ENCODE measurements at places on chromosomes 2 and 18.

DNA sequence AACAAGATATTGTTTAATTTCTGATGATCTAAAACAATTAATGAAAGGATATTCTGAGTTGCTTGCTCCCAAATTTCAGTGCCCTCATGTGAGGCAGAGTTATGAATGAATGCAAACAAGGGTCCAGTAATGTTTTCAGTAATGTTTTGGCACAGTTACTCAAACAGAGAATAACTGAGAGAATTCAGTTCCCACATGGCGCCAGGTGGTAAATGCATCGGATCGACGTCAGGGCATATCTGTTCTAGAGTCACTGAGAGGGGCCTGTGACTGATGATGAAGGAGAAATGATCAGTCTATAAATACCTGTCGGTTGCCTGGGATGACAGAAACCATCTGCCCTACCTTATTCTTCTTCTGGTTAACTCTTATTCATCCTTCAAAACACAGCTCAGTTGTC lies 81.4 kb downstream of the KCNS3 start:
- no peak for DNase-seq

DNA sequence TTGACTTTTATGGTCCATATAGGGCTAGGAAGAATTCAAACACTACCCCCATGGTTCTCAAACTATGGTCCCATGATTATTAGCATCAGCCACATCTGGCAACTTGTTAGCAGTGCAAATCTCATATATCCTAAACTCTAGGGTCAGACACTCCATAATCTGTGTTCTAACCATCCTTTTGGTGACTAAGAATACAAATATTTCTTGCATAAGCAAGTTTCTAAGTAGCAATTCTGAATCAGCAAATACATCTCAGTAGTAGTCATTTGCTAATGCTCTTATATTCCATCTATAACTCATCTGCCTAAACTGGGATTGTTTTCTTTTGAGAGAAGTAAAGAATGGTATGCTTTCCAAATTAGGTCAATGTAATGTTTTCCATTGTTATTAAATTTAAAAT lies 447.3 kb downstream of the TMX3 start:
- DNase-seq, result no peak

GRCh38 chr18:34820360-34821065 lies 110.4 kb downstream of the DTNA start:
- no peak for DNase-seq

- no peak for DNase-seq
Observed at GRCh38 chr2:220855296-220855695, 716.8 kb downstream of the EPHA4 start.

GRCh38 chr18:37393945-37394609 lies 171.5 kb downstream of the CELF4 start:
- peak; percentile 13 for DNase-seq

GRCh38 chr2:235493775-235494715 lies at the start of gene AGAP1:
Gene AGAP1 (plus strand): TSS chr2:235494043.
- peak; percentile 51 for DNase-seq

DNA sequence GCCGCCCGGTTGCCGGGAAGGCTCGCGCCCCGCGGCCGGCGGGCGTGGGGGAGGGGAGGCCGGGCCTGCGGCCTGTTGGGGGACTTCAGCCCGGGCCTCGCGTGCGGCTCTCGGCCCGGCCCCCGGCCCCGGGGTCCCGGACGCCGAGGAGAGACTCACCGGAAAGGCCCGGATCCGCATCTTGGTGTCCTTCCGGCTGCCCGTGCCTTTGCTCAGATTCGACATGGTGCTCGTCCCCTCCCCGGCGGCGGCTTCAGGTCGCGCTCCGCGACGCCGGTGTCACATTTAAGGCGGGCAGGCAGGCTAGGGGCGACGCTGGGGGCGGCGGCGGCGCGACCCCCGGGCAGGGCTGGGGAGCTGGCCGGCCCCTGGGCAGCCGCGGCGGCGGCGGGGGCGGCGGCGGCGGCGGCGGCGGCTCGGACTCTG lies 365 bp downstream of the CUL3 start:
- DNase-seq, result no peak

DNA sequence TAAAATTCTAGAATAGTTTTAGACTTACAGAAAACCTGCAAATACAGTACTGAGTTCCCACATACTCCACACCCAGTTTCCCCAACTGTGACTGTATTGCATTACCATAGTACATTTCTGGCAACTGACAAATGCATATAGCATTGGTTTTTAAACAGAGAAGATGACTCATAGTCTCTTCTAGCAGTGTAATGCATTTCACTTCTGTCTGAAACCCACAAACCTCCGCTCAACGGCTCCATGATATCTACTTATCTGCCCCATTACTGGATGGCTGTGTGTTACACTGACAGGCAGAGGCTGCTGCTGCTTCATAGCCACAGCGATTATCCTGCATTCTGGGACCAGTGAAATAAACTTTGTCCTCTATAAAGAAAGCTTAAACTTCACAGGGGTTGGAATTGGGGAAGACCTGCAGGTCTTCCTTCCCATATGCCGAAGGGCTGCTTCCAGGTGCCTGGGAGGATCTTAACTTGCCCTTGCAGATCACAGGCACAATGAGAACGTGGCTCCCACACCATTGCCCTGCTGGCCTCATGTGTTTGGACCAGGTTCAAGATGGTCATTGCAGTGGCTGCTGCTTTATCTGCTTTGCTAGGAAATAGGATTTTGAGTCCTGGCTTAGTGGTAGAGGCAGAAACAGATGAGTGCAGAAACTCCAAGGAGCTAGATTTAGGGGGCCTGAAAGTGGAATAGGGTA lies 742.6 kb upstream of the HS6ST1 start:
- no peak for DNase-seq

DNA sequence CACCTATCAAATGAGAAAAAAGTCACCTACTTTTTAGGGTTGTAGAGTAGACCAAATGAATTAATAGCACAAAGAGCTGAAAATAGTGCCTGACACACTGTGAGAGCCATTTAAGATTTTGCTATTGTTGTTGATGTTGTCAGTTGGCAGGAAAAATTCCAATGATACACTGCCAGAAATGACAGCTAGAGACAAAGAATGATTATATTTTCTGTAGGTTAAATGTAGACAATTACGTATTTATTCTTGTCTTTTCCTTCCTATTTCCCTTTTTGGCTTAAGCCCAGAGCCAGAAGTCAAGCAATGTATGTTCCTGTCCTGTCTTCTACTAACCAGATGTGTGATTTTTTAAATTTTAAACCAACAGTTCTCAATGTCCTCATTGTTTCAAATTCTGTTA lies 17.2 kb downstream of the NRXN1 start:
- DNase-seq, result no peak

GRCh38 chr2:65134158-65134557 lies 4.3 kb upstream of the RAB1A start:
- DNase-seq, result no peak

DNA sequence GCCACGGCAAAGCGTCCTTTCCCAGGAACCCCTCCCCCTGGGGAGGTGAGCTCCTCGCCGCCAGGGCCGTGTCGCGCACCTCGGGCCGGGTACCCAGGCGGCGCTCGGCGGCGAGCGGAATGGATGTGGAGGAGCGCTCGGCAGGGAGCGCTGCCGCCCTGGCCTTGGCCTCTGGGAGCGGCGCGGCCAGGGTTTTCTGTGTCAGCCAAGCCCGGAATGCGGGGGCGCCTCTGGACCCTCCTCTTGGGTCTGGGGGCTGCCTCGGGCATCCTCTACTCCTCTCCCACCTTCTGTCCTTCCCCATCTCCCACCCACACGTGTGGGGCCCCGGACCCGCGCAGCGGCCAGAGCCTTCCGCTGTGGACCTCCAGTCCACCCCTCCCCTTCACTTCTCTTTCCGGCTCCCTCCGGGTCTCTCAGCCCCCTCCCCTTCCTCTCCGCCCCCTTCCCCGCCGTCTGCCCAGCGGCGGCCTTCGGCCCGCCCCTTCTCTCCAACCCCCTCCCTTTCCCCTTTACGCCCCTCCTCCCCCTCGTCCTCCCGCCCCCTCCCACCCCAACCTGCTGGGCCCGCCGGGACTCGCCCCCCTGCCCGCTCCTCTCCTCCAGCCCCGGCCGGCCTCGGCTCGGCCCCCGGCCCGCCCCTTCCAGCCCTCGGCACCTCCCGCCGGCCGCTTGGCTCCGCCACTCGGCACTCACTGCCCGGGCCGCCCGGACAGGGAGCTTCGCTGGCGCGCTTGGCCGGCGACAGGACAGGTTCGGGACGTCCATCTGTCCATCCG lies at the start of gene MERTK:
TSS of gene MERTK (plus strand) at position 684 of the 779 bp plus-strand sequence. CDS start 129 bp downstream, outside the sequence.
- DNase-seq, result peak; percentile 72

- no peak for DNase-seq
Observed at GRCh38 chr2:212327171-212327809, 211.3 kb downstream of the ERBB4 start.

DNA sequence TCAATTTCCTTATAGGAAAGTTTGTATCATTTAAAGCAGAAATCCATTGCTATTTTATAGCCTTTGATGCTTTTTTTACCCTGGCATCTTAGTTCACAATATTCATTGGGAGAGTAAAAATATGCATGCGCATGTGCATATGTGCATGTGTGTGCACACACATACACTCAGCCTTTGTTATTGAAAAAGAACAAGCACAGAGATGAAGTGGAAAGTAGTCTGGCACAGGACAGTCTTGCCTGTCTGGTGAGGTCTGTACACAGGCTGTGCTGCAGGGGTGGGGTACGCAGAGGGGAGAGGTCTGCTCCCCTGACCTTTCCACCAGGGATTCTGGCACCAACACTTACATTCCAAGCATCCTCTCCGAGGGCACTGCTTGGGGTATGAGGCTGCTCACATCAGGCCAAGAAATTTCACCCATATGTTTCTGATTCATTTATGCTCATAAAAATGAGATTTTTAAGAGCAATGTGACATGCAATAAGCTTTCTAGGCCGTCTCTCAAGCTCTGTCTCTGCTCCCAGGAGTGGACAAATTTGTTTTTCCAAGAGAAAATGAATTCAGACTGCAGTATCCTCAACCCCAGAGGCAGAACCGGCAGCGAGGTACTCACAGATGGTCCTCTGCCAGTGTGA lies 237.2 kb downstream of the INSIG2 start:
- DNase-seq, result no peak

- no peak for DNase-seq
Observed at GRCh38 chr2:157858846-157859245, 17.3 kb downstream of the ACVR1 start.

DNA sequence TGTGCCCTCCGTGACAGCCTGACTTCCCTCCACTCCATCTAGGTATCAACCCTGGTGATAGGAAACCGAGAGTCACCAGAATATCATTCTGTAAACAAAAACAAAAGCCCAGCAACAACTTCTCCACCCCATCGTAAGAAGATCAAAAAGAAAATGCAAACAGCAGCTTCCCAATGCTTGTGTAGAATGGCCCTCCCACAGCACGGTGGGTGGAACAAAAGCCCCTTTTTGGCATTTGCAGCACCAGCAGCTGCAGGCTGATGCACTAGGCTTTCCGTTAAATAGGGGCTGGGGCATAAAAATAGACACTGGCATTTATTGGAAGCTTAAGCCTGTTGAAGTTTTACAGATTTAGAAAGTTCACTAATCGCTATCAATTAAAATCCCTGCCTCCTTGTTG lies 513.0 kb downstream of the GALR1 start:
- no peak for DNase-seq

- DNase-seq, result no peak
Observed at GRCh38 chr2:219428469-219428868, 6.2 kb upstream of the SPEG start.

GRCh38 chr18:11500153-11501122 lies 109.0 kb upstream of the SLC35G4 start:
- no peak for DNase-seq

DNA sequence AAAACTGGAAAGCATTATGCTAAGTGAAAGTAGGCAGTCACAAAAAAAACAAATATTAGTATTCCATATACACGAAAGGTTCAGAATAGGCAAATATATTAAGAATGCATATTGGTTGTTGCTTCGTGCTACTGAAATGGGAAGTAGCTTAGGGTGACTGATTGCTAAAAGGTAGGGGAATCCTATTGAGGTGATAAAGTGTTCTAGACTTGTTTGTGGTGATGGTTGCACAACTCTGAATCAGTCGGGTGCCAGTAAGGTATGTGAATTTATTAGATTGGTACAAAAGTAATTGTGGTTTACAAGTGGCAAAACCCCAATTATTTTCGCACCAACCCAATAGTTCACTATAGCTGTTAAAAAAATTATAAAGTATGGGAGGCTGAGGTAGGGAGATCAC lies 20.7 kb downstream of the USP34 start:
- DNase-seq, result no peak

- DNase-seq, result peak; percentile 23
Observed at GRCh38 chr2:24568551-24568950, 77.5 kb downstream of the NCOA1 start.

DNA sequence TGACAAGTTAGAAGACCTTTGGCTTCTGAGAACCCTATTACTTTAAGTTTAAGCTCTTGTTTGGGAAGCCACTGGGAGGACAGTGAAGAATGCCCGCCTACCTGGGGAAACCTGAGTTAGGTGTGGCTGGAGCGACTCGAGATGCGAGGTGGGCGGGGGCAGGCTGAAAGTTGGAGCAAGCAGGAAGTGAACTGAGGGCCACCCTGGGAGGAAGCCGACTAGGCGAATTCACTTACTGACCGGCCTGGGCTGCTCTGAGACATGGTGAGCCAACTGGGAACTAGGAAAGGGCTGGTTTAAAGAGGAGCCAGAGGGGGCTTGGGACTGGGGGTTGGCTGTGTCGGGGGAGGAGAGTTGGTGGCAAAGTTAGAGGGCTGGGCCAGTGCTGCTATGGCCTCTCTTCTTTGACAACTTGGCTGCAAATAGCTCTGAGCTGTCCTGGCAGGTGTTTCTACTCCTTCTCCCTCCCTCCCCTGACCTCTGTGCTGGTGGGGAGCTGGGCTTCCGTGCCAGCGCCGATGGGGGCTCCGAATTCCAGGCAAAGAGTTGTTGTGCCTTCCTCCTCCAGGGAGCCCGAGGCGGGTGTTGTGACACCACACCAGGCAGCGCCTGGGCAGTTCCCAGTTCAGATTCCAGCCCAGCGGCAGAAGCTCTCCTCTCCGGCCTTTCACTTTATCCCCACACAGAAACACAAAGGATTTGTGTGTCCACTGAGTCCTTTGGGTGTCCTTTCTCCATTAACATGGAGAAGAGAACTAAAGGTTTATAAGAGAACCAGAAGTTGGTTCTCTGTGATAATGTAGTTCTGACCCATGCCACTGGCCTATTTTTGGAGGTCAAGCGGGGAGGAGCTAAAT lies at the start of gene VAMP8:
TSS of gene VAMP8 (plus strand) at position 201 of the 857 bp plus-strand sequence. CDS start at position 262, 61 bp downstream.
- no peak for DNase-seq

- DNase-seq, result no peak
Observed at GRCh38 chr2:170514140-170514539, 201.0 kb upstream of the SP5 start.
